ENCODE measurements at places on chromosomes 1 and 21.

- DNase-seq: no peak
Observed at GRCh38 chr1:70738624-70739023, 309.0 kb downstream of the PTGER3 start.

GRCh38 chr1:88647249-88647645 is 36.8 kb upstream of the PKN2 start:
- DNase-seq: no peak

GRCh38 chr1:210415846-210416448 is 87.2 kb downstream of the HHAT start:
- no peak for DNase-seq

GRCh38 chr1:99577313-99577712 is 68.6 kb upstream of the PALMD start:
- DNase-seq: no peak

- no peak for DNase-seq
Observed at GRCh38 chr1:10934150-10934818, 78.2 kb upstream of the TARDBP start.

DNA sequence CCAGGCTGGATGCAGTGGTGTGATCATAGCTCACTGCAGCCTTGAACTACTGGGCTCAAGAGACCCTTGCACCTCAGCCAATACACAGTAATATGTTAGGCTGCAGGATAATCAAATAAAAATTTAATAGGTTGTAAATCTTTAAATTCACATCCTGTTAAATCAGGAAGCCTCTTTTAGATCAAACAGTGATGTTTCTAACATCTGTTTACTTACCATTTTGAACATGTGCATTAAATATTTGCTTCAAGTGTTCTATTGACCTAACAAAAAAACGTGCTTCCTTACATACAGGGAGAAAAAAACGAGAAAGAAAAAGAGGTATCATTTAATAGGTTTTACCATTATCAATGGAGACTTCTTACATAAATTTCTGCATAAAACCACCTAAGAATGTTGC is 70.6 kb downstream of the IARS2 start:
- no peak for DNase-seq

GRCh38 chr1:36464605-36465393 is 615 bp upstream of the MRPS15 start:
- peak; percentile 32 for DNase-seq

DNA sequence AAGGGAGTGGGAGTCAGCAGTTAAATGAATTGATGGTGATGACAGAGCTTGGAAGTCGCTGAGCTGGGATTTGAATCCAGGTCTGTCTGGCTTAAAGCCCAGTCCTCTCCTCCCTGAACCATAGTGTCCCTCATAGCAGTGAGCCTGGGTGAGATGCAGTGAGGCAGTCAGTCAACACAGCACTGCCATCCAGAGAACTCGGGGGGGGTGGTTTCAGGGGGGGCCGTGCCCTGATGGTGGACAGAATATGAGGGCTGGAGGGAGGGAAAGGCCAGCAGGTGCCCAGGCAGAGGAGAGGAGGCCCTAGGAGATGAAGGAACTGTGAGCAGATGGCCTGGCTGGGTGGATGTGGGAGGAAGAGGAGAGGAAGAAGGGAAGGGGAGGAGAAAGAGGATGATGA is 405.6 kb downstream of the PTPRU start:
- DNase-seq: no peak

GRCh38 chr1:28926629-28927265 is 12.4 kb downstream of the EPB41 start:
- no peak for DNase-seq

DNA sequence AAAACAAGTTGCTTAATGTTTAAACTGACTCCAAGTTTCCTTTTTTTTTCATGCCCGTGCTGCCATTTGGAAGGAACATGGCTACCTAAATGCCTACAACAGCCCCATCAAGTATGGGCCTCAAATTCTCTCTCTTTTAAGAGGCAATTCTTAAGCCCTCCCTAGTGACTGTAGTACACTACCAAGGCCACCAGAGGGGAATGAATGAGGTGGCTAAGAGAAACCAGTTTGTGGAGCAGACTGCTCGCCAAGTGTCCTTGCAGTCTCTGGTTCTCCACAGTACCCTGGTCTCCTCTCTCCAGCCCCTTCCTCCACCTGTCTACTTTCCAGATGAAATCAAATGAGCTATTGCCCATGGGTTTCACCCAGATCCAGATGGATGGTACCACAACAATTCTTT is 1809.6 kb downstream of the BRINP3 start:
- DNase-seq: no peak

GRCh38 chr21:35226968-35227744 is 178.1 kb upstream of the RUNX1 start:
- no peak for DNase-seq

GRCh38 chr1:75233302-75233929 is 99.2 kb downstream of the LHX8 start:
- DNase-seq: no peak

DNA sequence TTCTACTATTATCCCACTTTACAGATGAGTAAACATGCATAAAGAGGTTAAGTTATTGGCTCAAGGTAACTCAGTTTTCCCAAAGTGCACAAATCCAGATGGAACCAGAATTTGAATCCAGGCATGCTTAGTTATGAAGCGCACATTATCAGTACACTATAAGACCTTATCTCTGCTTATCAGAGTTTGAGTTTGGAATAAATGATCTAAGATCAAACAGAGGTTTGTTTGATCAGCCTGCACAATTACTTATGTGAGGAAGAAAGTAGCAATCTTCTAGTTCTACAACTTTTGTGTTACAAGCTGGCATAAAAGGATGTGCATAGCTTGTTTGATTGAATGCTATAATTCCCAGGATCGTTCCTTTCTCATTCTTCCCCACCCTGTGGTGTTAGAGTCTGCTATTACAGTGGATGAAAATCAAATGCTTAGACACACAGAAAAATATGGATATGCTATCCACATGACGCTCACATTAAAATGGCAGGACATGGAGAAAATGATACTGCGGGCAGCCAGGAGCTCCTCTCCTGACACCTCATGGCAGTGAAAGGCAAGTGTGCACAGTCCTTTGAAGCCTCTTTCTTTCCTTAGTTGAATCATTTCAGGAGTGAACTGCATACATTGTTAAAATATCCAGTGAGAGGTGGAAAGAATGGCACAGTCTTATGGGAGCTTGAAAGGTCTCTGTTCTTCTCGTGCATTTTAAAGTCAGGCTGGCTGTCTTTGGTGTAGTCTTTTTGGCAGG is 23.9 kb upstream of the PBX1 start:
- DNase-seq: no peak

GRCh38 chr1:34331020-34331926 is 154.6 kb downstream of the C1orf94 start:
- DNase-seq: no peak

DNA sequence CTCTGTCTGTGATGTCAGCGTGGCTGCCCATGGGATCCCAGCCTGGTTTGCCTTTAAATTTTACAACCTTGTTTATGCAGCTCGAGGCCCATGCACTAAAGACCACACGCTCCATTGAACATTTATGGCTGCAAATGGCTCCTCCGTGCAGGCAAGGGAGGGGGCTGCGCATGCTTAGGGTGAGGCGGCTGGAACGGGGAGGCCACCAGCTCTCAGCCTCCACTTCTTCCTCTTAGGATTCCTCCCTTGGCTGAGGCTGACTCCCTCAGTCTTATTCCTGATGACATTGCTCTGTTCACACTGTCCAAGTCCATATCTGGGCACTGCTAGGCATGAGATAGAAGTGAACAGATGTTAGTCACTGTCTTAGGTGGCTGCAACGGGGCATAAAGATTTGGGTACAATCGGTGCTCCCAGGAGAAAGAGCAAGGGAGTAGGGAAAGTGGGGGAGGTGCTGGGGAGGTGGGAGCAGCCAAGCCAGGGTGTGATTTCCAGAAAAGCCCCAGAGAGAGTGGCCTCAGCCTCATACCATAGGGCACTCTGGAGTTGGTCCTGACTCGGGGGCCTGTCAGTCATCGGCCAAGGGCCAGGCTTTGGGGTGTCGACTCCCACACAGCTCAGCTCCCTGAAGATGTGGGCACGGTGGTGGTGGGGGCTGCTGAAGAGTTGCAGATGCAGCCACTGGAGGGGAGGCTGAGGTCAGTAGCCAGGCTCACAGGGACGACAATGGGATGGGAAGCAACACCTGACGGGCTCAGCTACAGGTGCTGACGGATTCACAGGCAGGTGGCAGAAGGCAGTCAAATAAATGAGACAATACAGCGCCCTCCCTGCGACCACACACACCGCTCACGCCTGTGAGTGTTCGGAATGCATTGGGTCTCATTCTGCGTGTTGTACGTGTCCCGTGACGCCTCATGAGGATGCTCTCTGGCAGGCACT is 37.3 kb upstream of the ACTL8 start:
- DNase-seq: no peak

GRCh38 chr1:33949570-33949969 is 85.7 kb downstream of the HMGB4 start:
- no peak for DNase-seq

GRCh38 chr1:220182111-220182510 is 88.2 kb downstream of the IARS2 start:
- DNase-seq: no peak

GRCh38 chr21:33847588-33848248 is 67.9 kb downstream of the ATP5PO start:
- DNase-seq: no peak
